Brain (organoid and tissue), 16 donors: ENCODE measurements at places on chromosomes 12 and 14. TPM values are rescaled to one million over a fixed set of nuclear protein-coding genes. Genes with fewer than 3 reads are reported as not detected.

Gene LIN7A
- 10.4 TPM for polyA plus RNA-seq

Gene SLC11A2
- polyA plus RNA-seq, result 18.2 TPM

Gene L2HGDH
- polyA plus RNA-seq, result 5.8 TPM

Gene KRT71
- polyA plus RNA-seq, result not detected

Gene CMKLR1
- polyA plus RNA-seq, result 1.6 TPM

Gene SLC39A5
- polyA plus RNA-seq, result not detected

Gene DLK1
- 233 TPM for polyA plus RNA-seq

Gene KSR2
- 3.0 TPM for polyA plus RNA-seq

Gene SUOX
- 18.4 TPM for polyA plus RNA-seq

Gene ACSM4
- polyA plus RNA-seq, result not detected

Gene LMNTD1
- polyA plus RNA-seq, result not detected

Gene AVPR1A
- 0.14 TPM for polyA plus RNA-seq

Gene RERG
- 6.2 TPM for polyA plus RNA-seq
